ENCODE measurements at places on chromosomes 16 and 17.
A peak's percentile ranks its signal among the peaks of the same experiment; 100 is the strongest.

GRCh38 chr17:72199256-72199655 lies 78.4 kb downstream of the SOX9 start:
- DNase-seq: no peak

DNA sequence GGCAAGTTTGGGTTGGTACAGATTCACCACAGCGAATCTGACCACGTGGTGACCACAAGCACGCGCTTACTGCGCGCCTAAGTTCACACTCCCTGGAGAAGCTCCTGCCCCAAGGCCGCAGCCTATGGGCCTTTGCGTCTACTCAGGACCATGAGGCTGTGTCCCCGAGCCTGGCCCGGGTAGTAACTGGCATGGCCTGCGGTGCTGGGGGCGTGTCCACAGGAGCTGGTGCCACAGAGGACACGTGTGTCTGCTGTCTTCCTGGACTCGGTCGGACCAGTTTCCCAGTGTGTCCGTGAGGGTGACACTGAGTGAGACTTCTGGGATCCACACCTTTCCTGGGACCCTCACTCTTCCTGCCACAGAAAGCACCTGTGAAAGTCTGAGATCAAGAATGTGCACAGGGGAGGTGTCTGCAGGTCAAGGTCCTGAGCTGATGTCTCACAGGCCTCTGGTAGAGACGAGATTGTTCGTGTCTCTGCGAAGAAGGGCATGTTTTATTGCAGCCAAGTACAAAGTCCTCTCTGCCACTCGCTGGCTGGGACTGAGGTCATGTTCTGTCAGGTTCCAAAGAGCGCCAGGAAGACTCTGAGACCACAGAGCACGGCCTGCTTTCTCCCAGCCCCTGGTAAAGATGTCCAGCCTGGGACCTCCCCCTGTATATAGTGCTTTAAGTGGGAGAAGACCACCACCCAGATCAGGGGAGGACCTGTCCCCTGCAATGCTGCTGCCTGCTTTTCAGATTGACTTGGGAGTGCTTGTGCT lies 25.2 kb upstream of the CAPN15 start:
- DNase-seq: no peak

DNA sequence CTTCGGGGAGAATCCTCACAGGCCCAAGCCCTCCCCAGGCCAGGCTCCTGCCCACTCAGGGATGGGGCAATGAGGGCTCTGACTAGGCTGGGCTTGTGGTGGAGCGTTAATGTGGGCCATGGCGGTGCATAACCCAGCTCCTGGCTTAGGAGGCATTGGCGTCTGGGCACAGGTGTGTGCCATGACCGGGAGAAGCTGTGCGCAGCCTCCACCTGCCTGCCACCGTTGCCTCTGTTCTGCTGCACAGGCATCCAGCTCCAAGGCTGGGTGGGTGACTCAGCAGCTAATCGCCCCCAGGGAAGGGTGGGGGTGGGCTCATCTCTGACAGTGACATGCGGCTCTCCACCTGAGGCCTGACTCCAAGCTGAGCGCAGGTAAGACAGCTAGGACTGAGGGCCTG lies 3.5 kb upstream of the ARHGAP27 start:
- DNase-seq: no peak

- no peak for DNase-seq
Measured at GRCh38 chr16:88376835-88377726, 5.7 kb upstream of the ZNF469 start.

DNA sequence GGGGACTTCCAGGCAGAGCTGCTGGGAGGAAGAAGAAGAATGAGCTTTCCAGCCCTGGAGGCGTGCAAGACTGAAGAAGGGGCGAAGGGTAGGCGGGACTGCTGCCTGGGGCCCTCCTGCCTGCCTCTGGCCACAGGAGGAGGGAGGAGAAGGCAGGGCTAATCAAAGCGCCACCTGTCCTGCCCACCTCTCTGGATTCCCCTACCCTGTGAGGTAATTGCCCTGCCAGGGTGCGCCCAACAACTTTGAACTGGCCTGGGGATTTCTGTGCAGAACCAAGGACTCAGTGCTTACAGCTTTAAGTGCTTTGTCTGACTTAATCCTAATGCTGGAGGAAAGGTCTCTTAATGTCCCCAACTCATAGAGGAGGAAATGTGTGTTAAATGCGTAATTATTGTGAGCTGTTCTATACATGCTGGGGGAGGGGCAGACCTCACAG lies at the start of gene NOXO1:
Gene NOXO1, minus strand, starts transcription at position 72 of the 439 bp plus-strand sequence. CDS start 290 bp downstream, outside the sequence.
- no peak for DNase-seq

- no peak for DNase-seq
Measured at GRCh38 chr16:88825146-88825545, 13.4 kb upstream of the APRT start.

- no peak for DNase-seq
Measured at GRCh38 chr17:30091771-30092170, 24.8 kb upstream of the NSRP1 start.

- no peak for DNase-seq
Measured at GRCh38 chr17:50430821-50431618, 5.0 kb downstream of the ACSF2 start.

DNA sequence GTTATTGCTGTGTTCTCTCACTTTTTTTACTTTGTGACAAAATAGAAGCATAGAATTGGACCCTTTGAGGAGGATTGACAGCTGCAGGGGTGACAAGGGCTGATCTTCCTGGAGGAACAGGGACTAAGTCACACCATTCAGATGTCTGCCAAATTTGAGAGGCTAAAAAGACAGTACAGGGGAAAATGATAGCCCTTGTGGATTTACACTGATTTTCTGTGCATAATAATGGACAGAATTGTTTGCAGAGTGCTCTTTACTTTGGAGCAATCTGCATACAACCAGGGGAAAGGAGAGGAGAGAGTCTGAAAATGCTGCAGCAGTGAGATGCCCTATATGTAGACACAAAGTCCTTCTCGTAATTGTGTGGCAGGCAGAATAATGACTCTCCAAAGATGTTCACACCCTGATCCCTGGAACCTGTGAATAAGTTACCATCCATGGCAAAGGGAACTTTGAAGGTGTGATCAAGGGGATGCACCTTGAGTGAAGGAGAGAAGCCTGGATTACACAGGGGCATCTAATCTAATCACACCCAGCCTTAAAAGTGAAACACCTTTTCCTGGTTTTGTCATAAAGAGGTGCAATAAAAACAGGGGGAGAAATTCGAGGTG lies 221.4 kb upstream of the CPHXL start:
- no peak for DNase-seq

DNA sequence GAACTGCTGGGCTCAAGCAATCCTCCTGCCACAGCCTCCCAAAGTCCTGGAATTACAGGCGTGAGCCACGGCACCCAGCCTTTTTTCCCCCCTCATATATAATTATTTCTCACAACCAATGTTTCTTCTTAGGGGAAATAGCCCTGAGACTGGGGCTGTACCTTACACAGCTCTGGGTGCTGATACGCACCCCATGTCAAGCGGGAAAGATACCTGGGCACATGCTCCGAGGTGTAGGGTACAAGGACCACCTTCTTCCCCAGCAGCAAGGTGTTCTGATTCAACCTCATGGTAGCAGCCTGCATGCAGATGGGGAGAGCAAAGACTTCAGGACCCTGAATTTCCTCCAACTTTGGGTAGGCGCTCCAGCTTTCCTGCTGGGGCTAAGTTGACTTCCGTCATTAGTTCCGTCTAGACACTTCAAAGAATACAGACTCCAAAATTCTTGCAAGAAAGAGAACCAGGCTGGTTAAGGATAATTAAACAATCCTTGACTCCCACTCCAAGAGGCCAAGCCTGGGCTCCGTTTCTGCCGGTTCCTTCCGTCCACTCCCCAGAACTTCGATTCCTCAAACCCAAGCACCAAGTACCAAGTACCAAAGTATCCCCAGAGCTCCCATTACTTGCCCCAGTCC lies 619 bp downstream of the NAT9 start:
- DNase-seq: no peak

DNA sequence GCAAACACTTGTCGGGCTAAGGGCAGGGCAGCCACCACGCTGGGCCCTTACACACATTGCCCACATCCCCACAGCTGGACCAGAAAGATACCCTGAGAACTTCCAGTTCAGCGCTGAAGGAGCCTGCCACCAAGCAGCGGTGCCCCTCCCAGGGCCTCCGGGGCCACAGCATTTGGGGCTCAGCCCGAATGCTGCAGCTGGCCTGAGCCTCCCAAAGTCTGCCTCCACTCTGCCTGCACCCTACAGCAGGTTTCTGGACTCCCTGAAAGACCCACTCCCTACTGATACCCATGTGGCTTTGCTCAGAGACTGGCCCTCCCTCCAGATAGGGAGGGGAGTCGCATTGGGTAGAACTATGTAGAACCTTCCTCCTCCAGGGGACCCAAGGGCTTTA lies 1.5 kb downstream of the MCRIP1 start:
- DNase-seq: no peak

GRCh38 chr16:81710596-81710995 lies 68.5 kb upstream of the PLCG2 start:
- DNase-seq: no peak

DNA sequence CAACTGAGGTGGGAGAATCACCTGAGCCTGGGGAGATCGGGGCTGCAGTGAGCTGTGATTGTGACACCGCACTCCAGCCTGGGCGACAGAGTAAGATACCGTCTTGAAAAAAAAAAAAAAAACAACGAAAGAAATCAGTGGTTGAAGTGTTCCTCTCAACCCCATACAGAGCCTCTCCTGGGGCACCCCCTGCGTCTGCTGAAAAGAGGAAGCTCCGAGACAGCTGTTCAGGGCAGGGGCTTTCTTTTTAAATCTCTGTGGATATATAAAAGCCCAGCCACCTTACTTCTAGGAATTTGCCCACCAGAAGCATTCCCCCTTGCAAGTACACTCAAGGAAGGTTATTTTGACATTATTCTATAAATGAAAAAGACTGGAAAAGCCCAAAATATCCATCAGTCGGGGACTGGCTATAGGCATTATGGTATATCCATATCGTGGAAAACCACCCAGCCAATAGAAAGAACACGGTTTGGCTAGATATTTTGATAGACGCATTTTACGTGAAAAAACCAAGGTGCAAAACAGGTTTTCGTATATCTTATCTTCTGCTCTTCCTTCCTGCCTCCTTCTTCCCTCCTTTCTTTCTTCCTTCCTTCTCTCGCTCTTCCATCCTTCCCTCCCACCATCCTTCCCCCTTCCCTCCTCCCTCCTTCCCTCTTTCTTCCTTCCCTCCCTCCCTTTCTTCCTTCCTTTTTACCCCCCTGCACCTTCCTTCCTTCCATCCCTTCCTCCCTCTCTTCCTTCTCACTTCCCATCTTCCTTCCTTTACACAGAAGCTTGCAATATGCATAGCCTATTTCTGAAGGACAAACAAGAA lies 9.2 kb upstream of the CCL22 start:
- DNase-seq: no peak

DNA sequence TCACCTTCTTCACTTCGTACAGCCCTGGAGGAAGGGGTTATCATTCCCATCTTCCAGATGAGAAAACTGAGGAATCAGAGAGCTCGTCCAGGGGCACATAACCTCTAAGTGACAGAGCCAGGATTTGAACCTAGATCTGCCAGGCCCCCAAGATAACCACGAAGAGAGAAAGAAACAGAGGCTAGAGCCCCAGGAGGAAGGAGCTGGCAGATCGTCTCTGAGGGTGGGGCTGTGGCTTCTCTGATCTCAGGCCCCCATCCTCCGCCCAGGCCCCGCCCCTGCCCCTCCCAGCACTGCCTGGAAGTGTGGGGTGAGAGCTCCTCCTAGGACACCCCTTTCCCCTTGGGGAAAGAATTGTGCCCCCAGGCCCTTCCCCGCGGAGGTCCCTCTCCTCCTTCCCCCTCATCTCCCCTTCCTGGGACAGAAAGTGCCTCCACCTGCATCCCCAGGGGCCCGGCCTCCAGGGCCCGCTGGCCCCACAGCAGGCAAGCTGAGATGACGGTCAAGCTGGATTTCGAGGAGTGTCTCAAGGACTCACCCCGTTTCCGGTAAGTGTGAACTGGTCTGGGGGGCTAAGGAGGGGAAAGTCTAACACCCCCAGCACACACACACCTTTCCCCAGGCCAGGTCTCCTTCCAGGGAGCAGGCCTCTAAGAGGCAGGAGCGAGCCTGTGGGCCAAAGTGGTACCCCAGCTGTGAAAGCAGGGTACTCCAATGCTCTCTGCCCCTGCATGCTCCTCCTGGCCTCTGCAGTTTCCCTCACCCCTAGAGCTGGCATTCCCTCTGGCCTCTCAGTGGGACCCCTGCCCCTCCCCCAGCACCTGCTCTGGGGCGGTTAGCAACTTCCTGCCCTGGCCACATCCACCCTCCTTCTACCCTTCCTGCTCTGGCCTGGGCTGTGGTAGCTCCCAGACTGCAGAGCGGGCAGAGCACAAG lies at the start of gene ACAP1:
Gene ACAP1, plus strand, starts transcription at position 290 of the 936 bp plus-strand sequence. Its CDS starts 206 bp downstream, at position 496.
- DNase-seq: no peak

GRCh38 chr17:80673152-80673920 lies 128.7 kb downstream of the RPTOR start:
- DNase-seq: peak; percentile 44

DNA sequence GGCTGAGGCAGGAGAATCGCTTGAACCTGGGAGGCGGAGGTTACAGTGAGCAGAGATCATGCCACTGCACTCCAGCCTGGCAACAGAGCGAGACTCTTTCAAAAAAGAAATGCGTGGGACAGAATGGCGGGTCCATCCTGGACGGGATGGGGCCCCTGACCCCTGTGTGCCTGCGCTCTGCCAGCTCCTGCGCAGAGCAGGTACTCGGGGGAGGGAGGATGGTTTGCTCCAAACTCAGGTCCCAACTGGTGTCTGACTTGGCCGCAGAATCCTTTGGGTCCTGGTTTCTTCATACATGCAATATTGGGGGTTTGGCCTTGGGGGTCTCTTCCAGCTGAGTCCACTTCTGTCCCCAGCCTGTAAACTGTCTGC lies 10.4 kb downstream of the CHMP6 start:
- no peak for DNase-seq

- DNase-seq: no peak
Measured at GRCh38 chr16:20971401-20971800, 70.8 kb downstream of the LYRM1 start.

- DNase-seq: no peak
Measured at GRCh38 chr17:56297184-56297583, 143.9 kb downstream of the ANKFN1 start.

DNA sequence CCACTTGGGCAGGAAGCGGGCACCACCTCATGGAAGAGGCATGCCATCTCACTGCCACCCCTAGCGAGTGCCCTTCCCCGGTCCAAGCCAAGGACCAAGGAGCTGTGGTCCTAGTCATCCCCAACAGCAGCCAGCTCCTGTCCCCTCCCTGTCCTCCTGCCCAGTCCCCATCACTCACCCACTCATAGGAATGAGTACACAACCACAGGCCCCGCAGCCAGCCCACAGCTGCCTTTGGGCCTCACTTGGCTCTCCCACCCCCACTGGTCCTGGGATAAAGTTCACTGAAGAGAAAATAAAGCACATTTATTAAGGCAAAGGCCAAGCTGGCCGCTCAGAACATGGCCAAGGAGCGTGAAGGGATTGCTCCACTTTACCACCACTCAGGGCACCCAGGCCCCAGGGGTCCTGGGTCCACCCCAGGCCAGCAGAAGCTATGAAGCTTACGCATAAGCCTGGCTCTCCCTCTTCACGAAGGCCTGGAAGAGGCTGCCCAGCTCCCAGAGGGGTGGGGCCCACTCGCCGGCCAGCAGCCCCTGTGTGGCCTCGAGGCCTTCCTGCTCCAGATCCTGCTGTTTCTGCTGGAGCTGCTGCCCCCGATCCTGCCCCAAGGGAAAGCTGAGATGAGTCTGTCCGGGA lies 3.6 kb downstream of the SCRN2 start:
- no peak for DNase-seq

- no peak for DNase-seq
Measured at GRCh38 chr17:75615301-75615700, 17.9 kb upstream of the SMIM5 start.

Measured in DMS79 (cell line).